ENCODE measurements at places on chromosomes 2 and 18. TPM values are rescaled to one million over a fixed set of nuclear protein-coding genes. Genes with fewer than 3 reads are reported as not detected.

The NDUFB3 gene
- total RNA-seq = 40.6 TPM

The CMPK2 gene
- total RNA-seq = 3.4 TPM

The ATP6V1C2 gene
- total RNA-seq = 0.47 TPM

The TUBA4B gene
- not detected for total RNA-seq

The G6PC2 gene
- not detected for total RNA-seq

DNA sequence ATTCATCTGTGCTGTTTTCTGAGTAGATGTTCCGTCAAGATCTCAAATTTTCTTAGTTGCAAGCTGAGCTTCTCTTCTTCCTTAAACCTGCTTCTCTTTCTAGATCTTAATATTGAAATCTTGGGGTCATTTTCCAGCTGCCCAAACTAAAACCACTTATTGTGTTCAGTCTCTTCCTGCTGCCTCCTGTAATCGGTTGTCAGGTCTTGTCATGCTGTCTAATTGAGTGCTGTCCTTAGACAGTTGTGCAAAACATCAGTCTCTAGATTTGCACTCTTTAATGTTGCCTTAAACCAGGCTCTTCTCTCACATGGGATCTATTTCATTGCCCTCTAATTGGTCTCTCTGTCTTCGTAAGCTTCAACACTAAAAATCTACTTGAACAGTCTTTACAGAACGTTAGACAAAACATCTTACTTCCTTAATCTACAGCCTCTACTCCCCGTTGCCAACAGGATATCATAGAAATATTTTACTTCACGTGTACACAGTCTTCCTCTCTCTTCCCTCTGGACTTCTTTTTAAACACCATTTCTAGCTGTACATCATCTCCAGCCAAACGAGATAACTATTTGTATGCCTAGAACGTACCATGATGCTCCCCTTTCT lies 34.9 kb downstream of the GPD2 start:
- DNase-seq = no peak

GRCh38 chr18:23861805-23862470 lies 152.6 kb upstream of the TTC39C start:
- DNase-seq = no peak

DNA sequence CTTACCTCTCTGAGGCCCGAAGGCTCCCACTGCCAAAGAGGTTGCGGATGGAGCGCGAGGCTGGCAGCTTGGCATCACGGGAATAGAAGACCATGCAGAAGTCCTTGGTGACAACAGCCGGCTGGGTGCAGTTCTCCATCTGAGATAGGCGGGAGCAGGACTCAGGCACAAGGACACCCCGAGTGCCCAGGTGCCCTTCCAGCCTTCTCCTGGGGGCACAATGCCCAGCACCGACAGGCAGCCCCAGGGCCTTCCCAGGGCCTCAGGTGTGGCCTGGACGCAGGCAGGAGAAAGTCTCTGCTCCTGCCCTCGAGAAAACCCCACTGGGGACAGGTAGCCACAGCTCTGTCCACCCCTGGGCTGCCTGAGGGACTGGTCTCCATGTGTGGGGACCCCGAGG lies 33.6 kb downstream of the AQP12A start:
- no peak for DNase-seq
